ENCODE measurements at places on chromosomes 7 and 10.

DNA sequence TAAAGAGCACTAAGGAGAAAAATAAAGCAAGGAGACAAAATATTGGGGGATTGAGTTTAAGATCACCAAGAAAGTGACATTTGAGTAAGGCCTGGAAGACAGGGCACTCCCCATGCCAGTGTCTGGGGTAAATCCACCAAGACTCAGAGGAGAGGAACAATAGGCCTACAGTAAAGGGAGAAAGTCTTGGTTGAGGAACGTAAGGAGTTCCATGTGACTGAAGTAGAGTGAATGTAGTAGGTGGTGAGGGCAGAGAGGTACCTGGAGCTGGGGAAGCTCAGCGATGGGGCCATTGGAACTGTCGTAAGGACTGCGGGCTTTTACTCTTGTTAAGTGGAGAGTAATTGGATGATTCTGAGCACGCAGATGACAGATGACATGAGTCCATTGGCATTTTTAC, 69.4 kb downstream of the CPED1 start:
- DNase-seq = no peak

GRCh38 chr10:16933783-16934182, 116.6 kb upstream of the RSU1 start:
- DNase-seq = no peak

DNA sequence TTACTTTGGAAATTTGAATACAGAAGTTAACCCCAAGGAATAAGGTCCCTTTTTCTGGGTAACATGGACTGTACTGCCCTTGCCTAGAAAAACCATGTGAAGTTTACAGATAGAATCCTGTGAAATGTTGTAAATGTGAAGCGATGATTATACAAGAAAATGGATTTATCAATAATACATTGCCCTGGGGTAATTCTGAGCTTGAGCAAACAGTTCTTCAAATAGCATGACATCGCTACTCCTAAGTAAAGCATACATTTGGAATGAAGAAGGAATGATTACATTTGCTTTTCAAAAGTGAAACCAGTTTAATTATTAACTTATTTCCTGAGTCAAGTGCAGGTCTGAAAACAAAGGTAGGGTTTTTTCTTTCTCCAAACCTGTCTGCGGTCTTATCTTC, 43.3 kb upstream of the FZD8 start:
- no peak for DNase-seq

DNA sequence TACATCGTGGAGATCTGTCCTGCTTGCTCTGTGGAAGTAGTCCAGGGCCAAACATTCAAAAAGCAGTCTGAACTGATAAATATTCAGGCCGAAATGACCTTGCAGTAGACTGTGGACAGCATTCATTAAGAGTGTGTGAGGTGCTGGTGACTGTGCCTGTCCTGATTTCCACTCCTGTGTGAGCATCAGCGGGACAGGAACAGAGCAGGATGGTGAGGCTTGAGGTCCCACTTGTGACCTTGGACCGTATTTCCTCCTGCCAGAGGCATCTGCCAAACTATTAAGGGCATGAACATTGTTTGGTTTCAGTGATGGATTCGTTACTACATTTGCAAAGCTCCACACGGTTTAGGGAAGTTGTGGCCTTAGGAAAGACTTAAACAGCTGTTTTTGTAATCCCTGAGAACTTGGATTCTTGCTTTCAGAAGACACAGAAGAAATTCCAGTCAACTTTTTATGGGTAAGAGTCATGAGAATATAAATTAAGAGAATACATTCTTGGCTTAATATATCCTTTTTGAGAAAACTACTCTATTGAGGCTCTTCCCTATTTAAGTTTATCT, 32.8 kb downstream of the CCNY start:
- no peak for DNase-seq

Data from activated naive CD4-positive, alpha-beta T cell treated with anti-CD3 and anti-CD28 coated beads, Interleukin-2, amount 10 ng/mL, durations not matched to agents 7 days and 5 days (primary cell).